ENCODE measurements at places on chromosomes 5 and 9. TPM values are rescaled to one million over a fixed set of nuclear protein-coding genes. Genes with fewer than 3 reads are reported as not detected.

- no peak for DNase-seq
- no peak overlapping the region for H3K27ac ChIP-seq
- H3K4me3 ChIP-seq = no peak overlapping the region
- H3K36me3 ChIP-seq = peaks cover 41% of the 10 kb centered on the region
- H3K27me3 ChIP-seq = no peaks in the 10 kb centered on the region
Observed at GRCh38 chr5:133977161-133977787, 8.8 kb upstream of the C5orf15 start.

- H3K36me3 ChIP-seq = no peaks in the 10 kb centered on the region
- no peak overlapping the region for H3K4me3 ChIP-seq
- H3K27ac ChIP-seq = no peak overlapping the region
- no peaks in the 10 kb centered on the region for H3K4me1 ChIP-seq
Observed at GRCh38 chr5:9733486-9733885, 103.3 kb upstream of the TAS2R1 start.

DNA sequence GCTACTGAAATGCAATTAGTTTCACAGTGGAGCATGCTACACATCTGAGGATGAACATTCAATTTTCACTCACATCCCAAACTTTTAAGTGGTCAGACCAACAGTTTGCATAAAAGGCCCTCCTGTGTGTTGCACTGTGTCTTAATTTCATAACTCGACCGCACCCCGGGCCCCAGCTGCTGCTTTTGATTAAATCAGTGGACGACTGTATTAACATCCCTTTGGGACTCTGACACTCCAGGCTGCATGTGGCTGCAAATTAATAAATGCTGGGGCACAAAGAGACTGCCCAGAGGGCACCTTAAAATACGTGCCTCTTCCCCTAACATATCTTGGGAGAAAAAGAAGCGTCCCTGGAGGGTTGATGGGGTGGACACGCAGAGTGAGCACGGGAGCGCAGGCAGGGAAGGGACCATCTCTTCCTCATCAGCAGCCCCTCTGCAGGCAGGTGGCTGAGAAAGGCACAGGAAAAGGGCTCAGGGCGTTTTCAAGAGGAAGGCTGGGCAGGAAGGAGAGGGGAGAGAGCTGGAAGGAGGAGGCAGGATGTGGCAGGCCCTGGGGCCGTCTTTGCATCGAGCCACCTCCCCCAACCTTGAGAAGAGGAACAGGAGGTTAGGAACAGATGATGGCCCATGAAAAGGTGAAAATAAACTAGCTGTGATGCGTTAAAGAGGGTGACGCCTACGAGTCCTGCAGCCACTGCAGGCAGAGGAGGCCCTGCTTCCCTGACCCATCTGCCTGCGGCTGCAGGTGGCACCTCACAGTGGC lies 18.6 kb downstream of the MED10 start:
- H3K27me3 ChIP-seq = no peaks in the 10 kb centered on the region
- H3K36me3 ChIP-seq = peaks cover 8% of the 10 kb centered on the region
- peak; percentile 84 for DNase-seq
- H3K27ac ChIP-seq = peak overlapping the region; percentile 43

GRCh38 chr5:124865066-124865465 lies 118.6 kb upstream of the ZNF608 start:
- H3K27ac ChIP-seq = no peak overlapping the region
- H3K4me3 ChIP-seq = no peak overlapping the region

DNA sequence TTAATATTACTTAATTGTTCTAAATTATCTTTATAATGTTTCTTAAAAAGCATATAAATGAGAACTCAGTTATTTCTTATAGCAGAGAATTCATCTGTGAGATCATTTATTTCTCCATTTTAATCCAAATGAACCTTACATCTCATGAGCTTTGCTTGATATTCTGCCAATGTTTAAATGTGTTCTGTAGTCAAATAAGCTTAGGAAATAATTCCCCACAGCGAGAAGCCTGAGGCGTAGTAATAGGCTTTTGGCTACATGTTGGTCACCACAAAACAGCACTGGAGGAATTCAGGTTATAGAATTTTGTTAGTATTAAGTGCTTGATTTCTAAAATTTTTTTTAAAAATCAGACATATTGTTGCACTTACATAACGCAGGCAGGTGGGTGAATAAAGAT lies 585.3 kb upstream of the RORB start:
- no peak overlapping the region for H3K4me3 ChIP-seq
- H3K36me3 ChIP-seq = no peaks in the 10 kb centered on the region
- no peaks in the 10 kb centered on the region for H3K4me1 ChIP-seq
- no peaks in the 10 kb centered on the region for H3K27me3 ChIP-seq

DNA sequence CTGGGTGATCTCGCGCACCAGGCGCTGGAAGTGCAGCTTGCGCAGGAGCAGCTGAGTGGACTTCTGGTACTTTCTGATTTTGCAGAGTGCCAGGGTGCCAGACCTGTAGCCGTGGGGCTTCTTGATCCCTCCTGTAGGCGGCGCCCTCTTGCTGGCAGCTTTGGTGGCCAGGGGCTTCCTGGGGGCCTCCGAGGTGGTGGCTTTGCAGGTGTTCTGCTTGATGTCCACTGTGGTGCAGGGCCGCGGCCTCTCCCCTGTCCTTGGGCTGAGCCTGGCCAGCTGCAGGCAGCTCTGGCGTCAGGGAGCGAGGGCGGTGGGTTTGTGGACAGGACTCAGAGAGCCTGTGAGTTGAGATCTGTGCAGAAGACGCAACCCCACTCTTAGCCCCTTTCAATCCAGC lies 36.1 kb downstream of the TAF11L14 start:
- H3K36me3 ChIP-seq = no peaks in the 10 kb centered on the region
- H3K4me3 ChIP-seq = no peak overlapping the region
- no peak for DNase-seq

GRCh38 chr5:86038566-86038965 lies 579.2 kb upstream of the COX7C start:
- no peaks in the 10 kb centered on the region for H3K4me1 ChIP-seq
- H3K27me3 ChIP-seq = no peaks in the 10 kb centered on the region

- no peaks in the 10 kb centered on the region for H3K27me3 ChIP-seq
- no peak for DNase-seq
- H3K4me1 ChIP-seq = no peaks in the 10 kb centered on the region
- H3K27ac ChIP-seq = no peak overlapping the region
Observed at GRCh38 chr9:114785866-114786650, 19.8 kb downstream of the TNFSF15 start.

GRCh38 chr5:40678026-40678425 lies 1.7 kb upstream of the PTGER4 start:
- peaks cover 51% of the 10 kb centered on the region for H3K4me1 ChIP-seq
- H3K27me3 ChIP-seq = no peaks in the 10 kb centered on the region
- peak overlapping the region; percentile 90 for H3K27ac ChIP-seq
- DNase-seq = no peak

- no peaks in the 10 kb centered on the region for H3K36me3 ChIP-seq
- H3K27ac ChIP-seq = no peak overlapping the region
- no peaks in the 10 kb centered on the region for H3K27me3 ChIP-seq
- peak; percentile 36 for DNase-seq
- no peak overlapping the region for H3K4me3 ChIP-seq
Observed at GRCh38 chr9:123562844-123563346, 206.9 kb downstream of the CRB2 start.

- no peaks in the 10 kb centered on the region for H3K4me1 ChIP-seq
- no peaks in the 10 kb centered on the region for H3K36me3 ChIP-seq
- no peak overlapping the region for H3K27ac ChIP-seq
- no peak for DNase-seq
- no peaks in the 10 kb centered on the region for H3K27me3 ChIP-seq
- no peak overlapping the region for H3K4me3 ChIP-seq
Observed at GRCh38 chr5:21688655-21689054, 1164.5 kb downstream of the CDH12 start.

DNA sequence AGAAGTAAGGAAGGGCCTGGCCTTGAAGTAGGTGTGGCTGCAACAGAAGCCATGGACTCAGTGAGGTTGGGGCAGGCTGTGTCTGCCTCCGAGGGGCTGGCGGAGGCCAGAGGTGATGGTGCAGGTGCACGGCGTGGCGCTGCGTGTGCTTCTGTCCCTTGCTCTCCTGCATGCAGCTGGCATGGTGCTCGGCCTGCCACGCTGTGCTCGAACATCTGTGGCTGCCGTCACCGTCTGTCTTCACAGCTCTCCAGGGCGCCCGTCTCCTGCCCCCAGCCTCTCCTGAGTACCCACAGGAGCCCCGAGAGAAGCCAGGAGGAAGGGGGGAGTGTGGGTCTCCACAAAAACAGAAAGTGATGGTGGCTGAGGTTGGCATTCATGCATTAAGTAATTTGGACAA lies 193.7 kb downstream of the CACNA1B start:
- no peak for DNase-seq
- H3K4me3 ChIP-seq = no peak overlapping the region
- no peak overlapping the region for H3K27ac ChIP-seq
- H3K27me3 ChIP-seq = no peaks in the 10 kb centered on the region
- no peaks in the 10 kb centered on the region for H3K36me3 ChIP-seq

DNA sequence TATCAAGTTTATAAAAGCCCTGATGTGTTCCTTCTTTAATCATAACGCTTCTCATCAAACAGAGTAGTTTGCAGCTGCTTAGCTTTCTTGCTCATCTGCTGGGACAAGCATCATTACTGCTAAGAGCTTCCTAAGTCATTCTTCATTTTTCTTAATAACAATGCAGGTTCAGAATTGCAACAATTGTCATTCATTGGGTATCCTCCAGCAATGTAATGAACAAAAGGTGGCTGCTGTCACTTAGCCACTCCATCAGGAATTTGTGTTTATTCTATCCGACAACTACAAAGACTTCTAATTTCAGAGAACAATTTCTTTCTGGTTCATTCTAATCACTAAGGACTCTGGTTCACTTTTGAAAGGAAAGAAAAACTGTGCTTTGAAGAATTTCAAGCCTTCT lies 836.7 kb upstream of the CDH10 start:
- H3K27me3 ChIP-seq = no peaks in the 10 kb centered on the region
- DNase-seq = no peak
- no peaks in the 10 kb centered on the region for H3K4me1 ChIP-seq
- H3K4me3 ChIP-seq = no peak overlapping the region
- no peak overlapping the region for H3K27ac ChIP-seq

GRCh38 chr9:1210954-1211353 lies 160.8 kb downstream of the DMRT2 start:
- no peak overlapping the region for H3K27ac ChIP-seq
- H3K4me1 ChIP-seq = no peaks in the 10 kb centered on the region
- no peak overlapping the region for H3K4me3 ChIP-seq
- no peak for DNase-seq

CNTNAP3B gene
- total RNA-seq = not detected

DAPK1 gene
- total RNA-seq = 3.5 TPM

TLE1 gene
- 0.74 TPM for total RNA-seq

HACD4 gene
- 12.0 TPM for total RNA-seq

GABBR2 gene
- not detected for total RNA-seq

FBXW11 gene
- total RNA-seq = 40.7 TPM

C5orf34 gene
- total RNA-seq = 0.81 TPM
